COLO829 (cell line): ENCODE measurements at places on chromosomes 2 and 18.
A peak's percentile ranks its signal among the peaks of the same experiment; 100 is the strongest.

DNA sequence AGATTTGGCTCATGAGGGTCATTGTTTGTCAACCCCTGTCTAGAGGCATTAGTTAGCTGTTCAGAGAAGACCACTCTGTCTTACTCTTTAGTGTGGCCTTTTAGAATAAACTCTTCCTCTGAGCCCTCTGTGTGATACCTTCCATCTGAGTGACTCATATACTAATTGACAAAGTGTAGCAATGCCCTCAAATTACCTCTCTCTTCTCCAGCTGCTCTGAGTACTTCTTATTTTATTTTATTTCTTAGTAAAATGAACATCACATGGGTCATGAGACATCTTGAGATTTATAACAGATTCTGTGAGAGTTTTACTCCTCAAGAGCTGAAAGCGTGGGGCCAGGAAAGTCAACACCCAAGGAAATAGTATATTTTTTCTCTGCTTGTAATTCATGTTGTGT is 67.4 kb downstream of the KCTD18 start:
- DNase-seq: peak; percentile 16

DNA sequence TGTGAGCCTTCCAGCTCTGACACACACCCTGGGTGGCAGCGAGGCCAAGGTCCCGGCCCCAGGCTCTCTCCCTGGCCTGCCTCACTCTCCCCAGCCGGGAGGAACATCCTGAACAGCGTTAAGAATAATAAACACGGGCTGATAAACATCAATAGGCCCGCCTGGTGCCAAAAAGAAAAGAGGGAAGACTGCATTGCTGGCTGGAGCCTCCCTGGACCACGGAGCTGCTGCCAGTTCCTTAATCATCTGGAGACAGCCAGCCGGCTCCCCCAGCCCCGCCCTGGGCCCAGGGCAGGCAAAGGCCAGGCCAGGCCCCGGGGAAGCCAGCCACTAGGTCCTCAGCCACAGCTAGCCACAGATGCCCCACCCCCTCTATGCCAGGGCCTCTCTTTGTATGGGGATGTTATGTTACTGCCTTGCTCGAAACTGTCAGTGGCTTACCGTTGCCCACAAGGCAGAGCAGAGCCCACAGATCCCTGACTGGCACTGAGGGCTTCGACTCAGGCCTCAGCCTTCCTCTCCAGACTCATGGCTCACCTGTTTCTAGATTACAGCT is 293.7 kb downstream of the DYSF start:
- no peak for DNase-seq

DNA sequence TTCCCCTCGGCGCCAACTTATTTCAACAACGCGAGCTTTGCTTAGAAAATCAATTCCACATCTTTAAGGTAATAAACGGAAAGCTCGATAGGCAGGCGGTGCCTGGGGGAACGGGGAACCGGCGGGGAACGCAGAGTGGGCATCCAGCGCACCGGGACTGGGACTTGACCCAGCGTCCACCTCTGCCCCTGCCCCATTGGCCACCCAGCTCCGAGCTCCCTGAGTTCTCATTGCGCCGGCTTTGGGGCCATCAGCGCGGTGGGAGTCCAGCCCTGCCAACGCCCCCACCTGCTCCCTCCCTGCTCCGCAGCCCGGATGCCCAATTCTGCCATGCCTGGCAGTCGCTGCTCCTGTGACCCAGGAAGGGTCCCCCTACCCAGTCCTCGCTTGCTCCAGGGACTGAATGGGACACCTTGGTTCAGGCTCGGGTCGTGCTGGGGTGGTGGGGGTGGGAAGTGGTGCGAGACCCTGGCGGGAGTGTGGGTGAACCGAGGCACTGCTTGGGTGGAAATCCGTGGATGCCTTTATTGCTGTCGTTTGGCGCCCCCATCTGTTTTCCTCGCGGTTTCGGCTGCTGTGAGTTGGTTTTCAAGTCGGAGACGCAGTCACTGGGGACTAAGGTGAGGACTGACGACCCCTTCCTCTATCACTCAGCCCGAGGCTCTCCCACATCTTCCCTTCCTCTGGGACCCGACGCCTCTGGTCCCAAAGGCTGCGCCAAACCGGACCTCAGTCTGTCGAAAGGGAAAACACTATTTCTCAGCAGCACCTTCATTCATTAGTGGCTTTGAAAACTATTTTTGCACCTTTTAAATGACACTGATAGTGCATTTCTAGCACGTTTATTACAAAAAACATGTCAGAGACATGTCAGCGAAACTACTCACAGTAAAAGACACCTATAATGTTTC is 2.4 kb upstream of the EVX2 start:
- DNase-seq: peak; percentile 54

DNA sequence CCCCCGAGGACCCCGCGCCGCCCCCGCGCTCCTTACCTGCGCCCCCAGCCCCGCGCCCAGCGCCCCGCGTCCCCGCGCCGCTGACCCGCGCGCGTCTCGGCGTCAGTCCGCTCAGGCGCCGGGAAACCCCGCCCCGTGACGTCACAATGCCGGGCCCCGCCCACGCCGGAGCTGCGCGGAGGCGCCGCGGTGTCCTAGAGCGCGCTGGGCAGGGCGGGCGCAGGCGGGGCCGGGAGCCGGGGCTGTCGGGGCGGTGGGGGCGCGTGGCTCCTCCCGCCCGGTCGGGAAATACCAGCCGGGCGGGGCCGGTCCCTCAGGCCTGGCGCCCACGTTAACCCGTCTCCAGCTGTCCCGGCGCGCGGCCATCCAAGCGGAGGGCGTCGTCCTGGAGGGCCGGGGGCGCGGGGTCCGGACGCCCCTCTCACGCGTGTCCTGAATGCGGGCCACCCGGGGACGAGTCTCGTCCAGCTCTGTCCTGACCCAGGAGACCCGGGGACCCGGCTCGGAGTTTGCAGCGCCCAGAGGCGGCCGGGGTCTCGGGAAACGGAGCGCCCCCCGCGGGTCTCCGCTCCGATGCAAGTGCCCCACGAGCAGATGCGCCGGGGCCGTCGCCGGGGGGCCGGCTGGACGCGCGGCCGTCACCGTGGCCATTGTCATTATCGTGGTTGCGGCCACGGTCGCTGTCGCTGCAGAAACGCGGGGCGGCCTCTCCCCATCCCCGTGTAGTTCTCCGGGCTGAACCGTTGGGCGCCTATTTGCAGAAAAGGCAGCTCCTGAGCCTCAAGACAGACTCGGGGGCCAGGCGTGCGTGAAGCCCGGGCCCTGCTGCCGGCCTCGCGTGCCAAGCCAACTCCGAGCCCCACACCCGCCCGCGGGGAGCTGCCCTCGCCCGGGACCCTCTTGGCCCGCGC is at the start of gene SLC66A2:
TSS of gene SLC66A2 (minus strand) at position 109 of the 911 bp plus-strand sequence. CDS start 727 bp downstream, outside the sequence.
- peak; percentile 72 for DNase-seq

DNA sequence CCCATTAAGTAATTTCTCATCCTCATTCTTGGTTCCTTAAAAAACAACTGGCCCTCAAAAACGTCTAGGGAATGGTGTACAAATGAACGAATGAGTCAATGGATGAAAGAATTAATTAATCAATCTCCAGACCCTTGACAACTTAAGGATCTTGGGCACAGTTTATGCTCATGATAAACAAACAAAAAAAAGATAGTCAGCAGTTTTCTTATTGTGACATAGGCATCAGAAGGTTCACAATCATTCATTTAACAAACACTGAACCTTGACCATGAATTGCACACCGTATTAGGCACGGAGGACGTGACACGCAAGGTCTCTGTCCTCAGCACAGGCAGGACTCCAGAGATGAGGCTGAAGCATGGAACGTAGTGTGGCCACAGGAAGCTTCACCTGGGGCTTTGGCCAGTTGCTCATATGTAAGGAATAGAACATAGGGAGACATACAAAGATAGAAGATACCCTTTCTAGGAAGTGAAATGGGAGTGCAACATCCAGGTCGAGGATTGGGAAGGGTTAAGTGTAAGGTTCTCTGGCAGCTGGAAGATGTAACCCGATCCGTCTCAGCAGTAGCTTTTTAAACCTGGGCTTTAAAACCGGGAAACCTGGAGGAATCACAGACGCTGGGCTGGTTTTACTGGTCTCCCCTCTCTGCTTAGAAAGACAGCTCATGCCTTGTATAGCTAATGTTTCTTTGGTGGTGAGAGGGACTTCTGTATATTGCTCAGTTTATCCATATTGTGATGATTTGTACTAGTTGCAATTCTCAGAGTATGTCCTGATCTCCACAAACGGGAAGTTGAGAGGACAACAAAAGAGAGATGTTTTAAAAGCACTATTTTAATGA is 8.9 kb upstream of the LTBP1 start:
- no peak for DNase-seq

DNA sequence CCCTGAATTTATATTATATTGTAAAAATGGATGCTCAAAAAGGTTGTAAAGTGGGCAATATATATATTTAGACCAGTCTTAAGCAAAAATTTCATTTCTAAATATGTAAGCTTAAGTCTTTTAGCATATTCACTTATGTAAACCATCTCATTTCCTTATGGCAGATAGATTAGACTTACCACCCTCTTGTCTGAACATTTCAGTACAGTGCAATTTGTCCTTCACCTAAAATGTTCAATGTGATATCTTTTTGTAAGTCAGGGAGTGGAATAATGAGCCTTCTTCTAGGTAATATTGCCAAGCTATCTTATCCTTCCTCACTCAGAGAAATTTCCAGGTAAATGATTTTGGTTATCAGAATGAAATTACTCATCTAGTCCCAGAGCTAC is 92.3 kb downstream of the KLF7 start:
- no peak for DNase-seq

GRCh38 chr2:124025171-124025580 is at the start of gene CNTNAP5:
CNTNAP5 (plus strand) TSS chr2:124025287; CDS start chr2:124025651, 364 bp downstream.
- DNase-seq: peak; percentile 67

DNA sequence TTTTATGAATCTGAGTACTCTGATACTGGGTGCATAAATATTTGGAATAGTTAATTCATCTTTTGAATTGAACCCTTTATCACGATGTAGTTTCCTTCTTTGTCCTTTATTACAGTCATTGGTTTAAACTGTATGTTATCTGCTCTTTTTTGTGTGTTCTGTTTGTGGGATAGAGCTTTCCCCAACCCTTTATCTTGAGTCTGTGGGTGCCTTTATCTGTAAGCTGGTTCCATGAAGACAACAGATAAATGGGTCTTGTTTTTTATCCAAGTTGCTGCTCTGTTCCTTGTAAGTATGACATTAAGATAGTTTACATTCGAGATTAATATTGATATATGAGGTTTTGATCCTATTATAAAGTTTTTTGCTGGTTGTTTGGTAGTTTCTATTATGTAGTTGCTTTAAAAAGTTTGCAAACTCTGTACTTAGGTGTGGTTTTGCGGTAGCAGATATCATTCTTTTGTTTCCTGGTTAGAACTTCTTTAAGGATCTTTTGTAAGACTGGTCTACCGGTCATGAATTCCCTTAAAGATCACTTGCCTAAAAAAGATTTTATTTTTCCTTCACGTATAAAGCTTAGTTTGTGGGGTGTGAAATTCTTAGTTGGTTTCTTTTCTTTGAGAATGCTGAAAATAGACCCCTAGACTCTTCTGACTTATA is 1451.3 kb upstream of the SLC39A10 start:
- no peak for DNase-seq

DNA sequence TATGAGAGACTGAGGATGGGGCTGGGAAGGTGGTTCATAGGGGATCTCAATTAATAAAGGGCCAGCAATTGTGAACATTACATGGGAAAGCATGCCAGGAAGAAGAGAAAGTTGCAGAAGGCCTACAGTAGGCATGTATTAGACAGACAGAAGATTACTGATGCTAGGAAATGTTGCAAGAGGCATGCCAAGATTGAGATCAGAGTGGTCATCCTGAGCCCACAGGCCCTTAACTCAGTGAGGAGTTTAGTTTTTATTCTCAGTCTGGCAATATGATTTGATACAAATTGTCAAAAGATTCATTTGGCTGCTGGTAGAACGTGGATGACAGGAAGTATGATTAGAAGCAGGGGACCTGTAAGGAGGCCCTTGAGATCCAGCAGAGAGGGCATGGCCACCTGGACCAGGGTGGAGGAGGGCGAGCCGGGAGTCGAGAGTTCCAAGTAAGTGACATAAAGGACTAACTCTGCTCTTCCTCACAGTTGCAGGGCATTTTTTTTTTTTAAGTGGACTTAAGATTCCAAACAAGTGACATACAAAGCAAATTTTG is 54.9 kb downstream of the EPHA4 start:
- no peak for DNase-seq

- DNase-seq: no peak
Measured at GRCh38 chr18:58095655-58096054, 51.6 kb downstream of the NEDD4L start.

- no peak for DNase-seq
Measured at GRCh38 chr2:237859533-237860272, at the start of gene RAMP1. RAMP1 (plus strand) TSS chr2:237859623; CDS start chr2:237859676, 53 bp downstream.

GRCh38 chr2:241728627-241729026 is 5.8 kb upstream of the D2HGDH start:
- no peak for DNase-seq

DNA sequence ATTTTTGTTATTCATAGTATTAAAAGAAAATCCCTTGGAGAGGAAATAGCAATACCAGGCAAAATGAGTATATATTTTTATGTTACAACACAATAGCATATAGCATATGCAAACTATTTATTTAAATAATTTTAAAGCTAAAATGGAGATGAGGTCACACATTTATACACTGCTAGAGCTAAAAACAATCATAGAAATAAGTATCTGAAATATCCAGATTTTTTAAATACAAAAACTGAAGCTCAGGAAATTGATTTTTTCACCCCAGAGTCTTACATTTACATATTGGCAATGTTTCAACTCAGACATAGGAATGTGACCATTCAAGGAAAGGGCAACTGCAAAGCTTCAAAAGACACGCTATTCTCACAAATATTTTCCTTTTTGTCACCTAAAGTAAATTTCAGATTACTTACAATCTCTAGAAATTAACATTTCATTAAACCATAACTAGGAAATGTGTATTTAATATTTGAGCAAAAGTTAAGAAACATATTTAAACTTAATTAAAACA is 8.9 kb downstream of the TFPI start:
- peak; percentile 13 for DNase-seq

DNA sequence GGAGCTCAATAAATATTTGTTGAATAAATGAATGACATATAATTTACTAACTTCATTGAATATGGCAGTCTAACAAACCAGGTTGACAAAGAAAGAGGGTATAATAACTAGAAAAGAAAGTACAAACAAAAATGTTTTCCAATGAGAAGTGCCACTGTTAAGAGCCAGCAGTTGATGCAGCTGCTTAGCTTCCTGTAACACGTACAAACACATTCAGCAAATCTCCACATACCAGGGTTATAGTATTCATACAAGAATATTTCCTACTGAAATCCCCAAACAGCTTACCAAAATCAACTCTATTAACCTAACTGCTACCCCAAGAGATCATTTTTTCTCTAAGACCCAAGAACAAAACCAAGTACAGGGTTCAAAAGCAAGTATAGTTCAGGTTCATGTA is 77.7 kb downstream of the THADA start:
- DNase-seq: no peak

DNA sequence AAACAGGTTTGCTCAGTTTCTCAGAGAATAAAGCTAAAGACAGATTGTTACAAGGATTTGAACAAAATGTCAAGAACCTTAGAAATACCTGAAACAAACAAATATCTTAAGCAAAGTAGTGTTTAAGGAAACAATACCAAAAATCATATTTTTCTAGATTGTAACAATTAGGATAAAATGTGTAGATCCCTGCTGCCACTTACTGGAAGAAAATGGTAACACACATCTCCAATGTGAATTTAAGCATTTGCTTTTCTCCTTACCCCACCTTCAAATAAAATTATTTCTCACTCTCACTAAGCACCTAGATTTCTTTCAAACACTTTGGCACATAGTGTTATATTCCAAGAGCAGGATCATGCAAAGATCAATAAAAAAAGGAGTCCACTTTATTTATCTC is 34.9 kb downstream of the SUCLG1 start:
- peak; percentile 52 for DNase-seq
